ENCODE measurements at places on chromosomes 5 and 9.
A peak's percentile ranks its signal among the peaks of the same experiment; 100 is the strongest.

DNA sequence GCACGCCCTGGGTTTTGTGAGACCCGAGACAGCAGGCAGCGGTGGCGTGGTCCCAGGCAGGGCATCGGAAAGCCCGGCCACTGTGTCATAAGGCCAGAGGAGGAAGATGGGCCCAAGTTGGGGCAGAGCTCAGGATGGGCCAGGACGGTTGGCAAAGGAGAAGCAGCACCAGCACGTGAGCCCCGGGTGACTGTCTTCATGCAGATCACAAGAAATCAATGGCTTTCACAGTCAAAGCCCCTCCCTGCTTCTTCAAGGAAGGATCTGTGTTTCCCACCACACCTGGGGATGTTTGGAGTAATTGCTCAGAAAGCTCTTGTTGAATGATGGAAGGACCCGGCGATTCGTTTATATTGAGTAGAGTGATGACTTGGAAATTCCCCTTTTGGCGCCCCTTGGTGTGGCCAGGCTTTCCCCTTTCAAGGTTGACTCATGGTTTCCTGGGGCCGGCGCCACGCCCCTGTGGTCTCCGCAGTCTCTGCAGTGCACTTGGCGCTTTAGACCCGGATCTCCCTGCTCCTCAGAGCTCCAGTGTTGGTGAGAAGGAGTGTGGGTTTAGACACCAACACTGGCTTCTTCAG is 52.1 kb downstream of the IL31RA start:
- peak; percentile 84 for DNase-seq

DNA sequence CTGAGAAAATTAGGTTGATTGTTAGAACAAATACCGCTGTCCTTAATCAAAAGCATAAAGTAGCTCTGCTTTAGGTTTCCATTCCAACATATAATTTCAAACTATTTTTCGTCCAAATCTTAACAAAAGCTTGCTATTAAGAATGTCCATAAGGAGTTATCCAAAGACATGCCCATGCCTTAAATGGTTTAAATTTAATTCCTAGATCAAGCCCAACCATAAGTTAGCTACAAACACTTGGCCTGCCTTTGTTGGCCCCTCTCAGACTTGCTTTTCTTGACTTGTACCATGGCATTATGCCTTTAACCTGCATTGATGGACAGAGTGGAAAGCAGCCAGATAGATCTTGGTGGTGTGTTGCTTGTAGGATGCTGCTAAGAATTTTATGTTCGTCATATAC is 8.8 kb downstream of the GARNL3 start:
- no peak for DNase-seq

- no peak for DNase-seq
These were observed 945.0 kb upstream of the WWC1 start for GRCh38 chr5:167346461-167346860.

DNA sequence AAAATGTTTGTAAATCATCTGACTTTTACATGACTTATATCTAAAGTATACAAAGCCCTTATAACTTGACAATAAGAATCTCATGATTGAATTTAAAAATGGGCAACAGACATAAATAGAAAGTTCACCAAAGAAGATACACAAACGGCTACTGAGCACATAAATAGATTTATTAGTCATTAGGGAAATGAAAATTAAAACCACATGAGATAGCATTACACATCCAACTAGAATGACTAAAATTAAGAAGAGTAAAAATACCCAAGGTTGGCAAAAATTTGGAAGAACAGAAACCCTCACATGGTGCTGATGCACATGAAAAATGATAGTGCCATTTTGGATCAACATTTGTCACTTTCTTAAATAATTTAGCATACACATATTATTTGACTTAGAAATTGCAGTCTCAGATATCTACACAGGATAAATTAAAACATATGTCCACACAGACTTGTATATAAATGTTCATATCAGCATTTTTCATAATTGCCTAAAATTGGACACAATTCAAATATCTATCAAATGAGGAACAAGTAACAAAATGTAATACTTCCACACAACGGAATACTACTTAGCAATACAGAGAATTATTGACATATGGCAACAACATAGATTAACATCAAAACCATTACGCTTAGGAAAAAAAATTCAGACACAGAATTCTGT is 359.1 kb upstream of the DAB2 start:
- no peak for DNase-seq

DNA sequence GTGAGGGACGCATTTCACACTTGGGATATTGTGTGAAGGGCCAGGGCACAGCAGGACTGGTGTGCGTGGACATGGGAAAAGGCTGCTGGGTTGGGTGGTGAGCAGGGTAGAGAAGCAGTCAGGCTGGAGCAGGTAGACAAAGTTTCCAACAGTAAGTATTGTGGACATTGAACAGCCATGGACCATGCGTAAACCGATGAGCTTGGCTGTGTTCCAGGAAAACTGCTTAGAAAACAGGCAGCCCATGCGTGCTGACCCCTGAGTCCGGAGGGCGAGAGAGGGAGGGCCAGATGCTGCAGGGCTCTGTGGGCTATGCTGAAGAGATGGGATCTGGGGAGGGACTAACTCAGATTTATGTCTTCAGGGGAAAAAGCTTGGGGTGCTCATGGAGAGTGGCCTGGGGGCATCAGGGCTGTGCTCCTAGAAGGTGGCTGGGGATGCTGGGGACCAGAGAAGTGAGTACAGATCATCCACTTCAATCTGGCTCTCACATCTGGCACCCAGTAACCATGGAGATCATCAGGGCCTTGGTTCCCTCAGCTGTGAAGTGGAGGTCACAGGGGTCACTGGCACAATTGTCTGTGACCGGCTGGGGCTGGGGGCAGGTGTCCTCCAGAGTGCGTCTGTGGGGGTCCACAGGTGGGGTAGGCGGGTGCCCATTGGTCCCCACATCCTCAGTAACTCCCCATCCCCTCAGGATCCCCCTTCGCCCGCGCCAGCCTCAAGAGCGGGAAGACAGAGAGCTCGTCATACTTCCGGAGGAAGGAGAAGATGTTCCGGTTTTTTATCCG is 93.3 kb downstream of the CACNA1B start:
- no peak for DNase-seq

- DNase-seq, result no peak
These were observed 25.9 kb downstream of the ROPN1L start for GRCh38 chr5:10467281-10468198.

- no peak for DNase-seq
These were observed 382 bp upstream of the FGF1 start for GRCh38 chr5:142686210-142686734.

DNA sequence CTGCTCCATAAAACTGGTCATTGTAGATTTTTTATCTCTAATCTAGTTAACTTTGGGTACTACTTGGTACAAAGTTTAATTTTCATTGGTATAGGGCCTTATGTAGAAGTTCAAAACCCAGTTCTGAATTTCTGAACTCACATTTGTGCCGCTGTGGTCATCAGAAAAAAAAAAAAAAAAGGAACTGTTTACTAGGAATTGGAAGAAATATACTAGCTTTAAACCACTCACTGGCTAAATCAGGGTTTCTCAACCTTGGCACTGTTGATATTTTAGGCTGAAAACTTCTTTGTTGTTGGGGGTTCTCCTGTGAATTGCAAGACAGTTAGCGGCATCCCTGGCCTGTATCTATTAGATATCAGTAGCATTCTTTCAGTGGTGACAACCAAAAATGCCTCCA is 4.1 kb upstream of the ZFYVE16 start:
- no peak for DNase-seq

GRCh38 chr5:58912116-58912515 is 329.2 kb downstream of the RAB3C start:
- no peak for DNase-seq

- no peak for DNase-seq
These were observed 8.5 kb downstream of the TAL2 start for GRCh38 chr9:105670775-105671174.

DNA sequence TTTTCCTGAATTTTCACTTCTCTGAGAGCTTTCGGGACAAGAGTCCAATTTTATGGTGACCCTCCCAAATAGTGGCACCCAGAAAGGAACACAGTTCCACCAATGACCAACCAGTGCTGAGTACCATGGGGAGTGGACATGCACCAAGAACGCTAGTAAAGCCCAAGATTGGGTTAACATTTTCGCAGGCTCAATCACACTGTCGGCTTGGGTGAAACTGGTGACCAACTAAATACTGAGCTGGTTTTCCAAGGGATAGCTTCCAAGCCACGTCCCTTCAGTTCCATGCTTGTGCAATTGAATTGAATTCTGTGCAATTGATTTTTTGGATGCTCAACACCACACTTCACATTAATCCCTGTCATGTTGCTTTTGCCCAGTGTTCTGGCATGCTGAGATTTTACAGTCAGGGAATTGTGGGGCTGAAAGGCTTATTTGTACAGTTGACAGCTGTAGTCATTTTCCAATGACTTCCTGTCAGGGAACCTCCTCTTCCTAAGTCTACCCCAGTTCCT is 37.6 kb upstream of the TRMT10B start:
- no peak for DNase-seq

DNA sequence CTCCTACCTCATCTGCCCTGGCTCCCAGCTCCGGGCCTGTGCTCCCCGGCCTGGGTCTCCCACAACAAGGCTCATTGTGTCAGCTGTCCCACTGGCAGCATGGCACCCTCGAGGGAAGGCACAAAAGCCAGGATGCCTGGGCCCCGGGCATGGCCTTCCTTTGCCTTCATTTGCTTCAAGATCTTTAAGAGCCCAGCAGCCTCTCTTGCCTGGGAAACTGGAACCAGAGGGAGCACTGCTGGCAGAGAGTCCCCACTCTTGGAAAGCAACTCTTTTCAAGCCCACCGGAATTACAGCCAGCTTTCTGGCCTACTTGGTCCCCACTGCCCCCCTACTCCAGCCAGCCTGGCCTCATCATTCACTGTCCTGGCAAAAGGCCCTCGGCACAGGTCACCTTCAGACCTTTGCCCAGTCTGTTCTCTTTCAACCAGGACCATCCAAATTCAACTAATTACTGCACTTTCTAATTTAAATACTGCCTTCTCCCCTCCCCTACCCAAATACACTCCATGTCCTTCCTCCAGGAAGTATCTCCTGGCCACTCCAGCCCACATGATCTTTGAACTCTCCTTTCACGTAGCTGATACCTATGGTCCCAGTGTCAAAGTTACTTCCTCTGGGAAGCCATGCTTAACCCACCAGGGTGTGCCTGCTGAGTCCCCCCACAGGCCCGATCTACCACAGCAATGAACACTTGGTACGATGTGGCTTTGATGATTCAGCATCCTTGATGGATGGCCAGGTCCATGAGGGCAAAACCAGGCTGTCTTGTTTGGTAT is 8.9 kb downstream of the ZER1 start:
- DNase-seq, result no peak

DNA sequence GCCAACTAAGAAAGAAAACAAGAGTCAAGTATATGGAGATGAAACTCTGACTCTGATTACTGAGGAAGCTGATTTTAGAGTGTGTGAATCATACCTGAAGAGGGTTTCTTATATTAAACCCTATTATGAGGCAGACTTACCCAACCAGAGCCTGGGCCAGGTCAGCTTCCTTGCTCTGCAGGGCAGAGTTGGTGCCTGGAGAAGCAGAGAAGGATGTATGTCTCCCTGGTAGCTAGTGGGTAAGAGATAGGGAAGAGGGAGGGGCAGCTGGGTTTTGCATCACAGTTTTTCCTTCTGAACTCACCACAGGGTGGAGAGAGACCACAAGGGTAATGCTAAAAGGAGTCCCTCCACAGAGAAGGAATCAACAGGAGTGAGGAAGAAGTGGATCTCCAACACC is 104.1 kb downstream of the CMYA5 start:
- no peak for DNase-seq

DNA sequence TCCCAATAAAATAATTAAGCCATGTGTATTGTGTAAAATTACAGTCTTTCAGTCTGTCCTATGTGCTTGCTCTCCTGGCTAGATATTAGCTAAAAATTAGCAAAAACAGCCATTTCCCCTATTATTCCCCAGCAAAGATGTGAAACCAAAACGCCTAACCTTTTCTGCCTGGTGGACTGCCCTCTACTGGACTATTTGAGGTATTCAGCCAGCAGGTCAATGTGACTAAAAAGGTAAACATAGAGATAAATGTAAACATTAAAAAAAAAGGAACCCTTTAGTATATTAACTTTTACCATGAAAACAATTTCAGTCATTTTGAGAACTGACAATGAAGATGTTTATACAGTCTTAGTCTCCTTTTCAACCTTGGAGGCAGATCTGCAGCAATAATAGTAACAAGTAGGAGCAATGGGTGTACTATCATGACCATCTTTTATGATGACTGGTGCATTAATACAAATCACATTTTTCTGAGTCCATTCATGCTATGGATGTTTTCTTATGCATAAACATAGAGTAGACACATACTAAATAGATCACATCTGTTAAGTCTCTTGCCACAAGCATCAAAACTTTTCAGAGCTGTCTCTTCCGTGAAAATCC is 10.1 kb downstream of the ATG12 start:
- DNase-seq, result peak; percentile 27

DNA sequence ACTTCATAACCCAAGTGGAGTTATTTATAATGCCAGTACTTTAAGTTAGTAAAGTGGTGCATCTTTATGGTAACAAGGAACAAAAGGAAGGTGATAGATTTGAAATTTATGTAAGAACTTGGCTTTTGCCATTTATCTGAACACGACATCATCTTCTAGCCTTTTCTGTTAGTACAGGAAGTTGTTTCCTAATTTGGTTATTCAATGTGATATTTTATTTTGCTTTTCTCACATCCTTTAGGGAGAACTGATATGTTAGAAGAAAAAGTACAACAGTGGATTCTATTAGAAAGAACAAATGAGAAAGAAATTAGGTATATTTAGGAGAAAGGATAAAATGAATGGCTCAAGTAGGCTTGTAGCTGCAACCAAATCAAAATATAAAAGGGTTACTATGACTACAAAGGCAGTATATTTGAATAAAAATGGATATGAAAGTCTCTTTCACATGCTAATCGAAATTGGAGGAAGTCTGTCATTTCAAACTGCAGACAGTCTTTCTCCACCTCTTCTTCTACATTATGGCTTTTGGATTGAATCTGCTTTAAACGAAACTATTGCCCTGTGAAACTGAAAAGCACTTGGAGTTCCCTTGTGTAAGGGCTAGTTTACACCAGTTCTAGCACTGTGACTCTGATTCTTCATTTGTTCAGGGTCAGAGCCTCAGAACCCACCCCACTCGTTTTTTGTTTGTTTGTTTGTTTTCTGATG is 18.5 kb upstream of the SLC24A2 start:
- DNase-seq, result no peak

DNA sequence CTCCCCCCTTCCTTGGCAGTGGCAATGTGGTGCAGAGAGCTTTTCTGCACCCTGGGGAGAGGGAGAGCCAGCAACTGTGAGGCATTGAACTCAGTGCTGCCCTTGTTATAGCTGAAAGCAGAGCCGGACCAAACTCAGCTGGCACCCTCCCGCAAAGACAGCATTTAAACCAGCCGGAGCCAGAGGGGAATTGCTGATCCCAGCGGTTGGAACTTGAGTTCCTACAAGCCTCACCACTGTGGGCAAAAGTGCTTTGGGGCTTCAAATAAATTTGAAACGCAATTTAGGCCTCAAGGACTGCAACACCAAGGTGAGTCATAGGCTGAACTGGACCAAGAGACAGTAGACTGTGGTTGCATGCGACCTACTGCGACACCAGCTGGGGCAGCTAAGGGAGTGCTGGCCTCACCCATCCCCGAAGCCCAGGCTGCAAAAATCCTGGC is 207.6 kb upstream of the CDKN2B start:
- DNase-seq, result no peak

Data from activated naive CD4-positive, alpha-beta T cell treated with anti-CD3 and anti-CD28 coated beads for 36 hours (primary cell).